A673 (cell line): ENCODE measurements at places on chromosomes 12 and 14. TPM values are rescaled to one million over a fixed set of nuclear protein-coding genes. Genes with fewer than 3 reads are reported as not detected.

DNA sequence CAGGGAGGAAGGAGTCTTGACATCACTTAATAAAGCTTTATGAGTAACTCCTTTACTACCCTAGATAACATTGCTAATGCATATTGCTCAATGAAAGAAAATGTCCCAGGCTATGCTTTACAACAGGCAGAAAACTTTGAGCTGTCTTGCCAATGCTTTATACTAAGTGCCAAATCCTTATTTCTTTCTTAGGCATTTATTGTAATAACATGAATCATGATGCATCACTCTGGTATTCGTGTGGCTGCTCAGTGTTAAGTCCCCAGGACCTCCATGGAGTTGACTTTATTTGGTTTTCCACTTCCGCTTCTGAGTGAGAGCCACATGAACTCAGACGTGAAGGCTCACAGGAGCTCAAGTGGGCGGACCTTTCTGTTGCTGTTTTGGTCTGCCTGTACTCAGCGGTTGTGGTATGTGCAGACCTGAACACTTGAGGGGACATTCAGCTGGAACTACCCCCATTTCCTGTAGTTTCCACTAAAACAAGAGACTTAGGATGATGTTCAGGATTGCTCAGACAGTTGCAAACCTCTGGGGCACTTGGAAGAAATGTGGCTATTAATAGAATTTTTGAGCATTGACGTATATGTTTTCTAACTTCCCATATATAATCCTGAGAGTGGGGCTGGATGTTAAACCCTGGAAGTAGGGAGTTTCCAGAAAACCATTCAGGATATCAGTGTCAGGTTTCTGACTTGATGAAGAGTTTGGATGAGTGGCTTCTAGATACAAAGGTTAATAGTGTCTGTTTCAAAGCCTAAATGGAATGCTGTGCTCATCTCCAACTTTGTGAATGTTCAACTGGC is 258.6 kb downstream of the MSRB3 start:
- DNase-seq: peak; percentile 88

DNA sequence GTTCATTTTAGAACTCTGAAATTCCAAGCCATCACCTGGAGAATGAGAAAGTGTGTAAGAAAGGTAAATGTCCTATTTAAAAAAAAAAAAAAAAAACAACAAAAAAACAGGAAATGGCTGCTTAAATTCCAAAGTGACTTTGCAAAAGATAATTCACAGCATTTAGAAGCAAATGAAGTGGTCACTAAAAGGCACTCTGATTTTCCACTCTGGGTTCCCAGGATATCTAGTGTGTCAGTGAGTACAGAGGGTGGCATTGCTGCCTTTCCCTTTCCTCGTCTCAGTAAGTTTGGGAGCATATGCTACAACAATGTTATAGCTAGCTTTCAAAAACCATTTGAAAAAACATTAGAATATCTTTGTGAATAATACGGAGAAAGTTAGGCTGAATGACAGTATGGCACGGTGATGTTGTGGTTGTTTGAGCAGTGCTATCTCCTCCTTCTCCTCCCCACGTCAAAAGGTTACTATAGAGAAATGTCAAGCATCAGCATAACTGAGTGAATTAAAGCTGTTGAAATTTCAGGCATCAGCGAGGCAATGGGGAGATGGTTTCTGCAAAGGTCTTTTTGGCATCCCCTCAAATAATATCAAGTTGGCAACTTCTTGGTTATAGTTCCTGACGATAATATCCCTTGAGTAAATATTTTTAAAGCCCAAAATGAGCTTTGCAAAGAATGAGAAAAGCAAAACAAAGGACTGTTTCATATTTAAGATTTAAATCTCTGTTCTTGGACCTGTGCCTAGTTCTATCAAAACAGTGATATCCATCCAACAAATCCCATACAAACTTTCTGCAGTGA is 164.5 kb upstream of the E2F7 start:
- peak; percentile 35 for DNase-seq

GRCh38 chr14:67735336-67736147 is 33.9 kb downstream of the RDH12 start:
- no peak for DNase-seq

DNA sequence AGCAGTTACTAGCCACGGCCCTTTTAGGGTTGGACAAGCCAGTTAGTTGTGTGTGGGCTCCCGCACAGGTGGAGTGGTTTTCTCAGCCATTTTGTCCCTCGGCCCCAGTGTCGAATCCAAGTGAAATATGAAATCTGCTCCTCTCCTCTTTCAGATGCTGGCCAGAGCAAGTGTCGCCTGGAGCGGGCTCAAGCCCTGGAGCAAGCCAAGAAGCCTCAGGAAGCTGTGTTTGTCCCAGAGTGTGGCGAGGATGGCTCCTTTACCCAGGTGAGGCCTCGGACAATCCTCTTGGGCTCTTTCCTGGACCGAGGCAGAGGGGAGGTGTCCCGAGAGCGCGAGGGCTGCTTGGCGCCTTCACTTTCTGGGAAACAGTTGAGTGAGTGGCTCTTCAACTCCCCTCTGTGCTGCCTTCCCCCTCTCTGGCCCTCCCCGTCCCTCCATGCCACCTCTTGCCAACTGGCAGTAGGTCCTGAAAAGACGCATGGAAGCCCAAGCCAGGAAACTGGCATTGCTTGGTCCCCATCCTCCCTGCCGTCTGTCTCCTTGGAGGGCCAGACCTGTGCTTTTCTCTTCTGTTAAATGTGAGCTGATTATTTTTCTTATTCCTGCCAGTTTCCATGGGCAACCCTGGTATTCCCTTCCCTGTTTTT is 74.2 kb downstream of the SMOC1 start:
- no peak for DNase-seq

- no peak for DNase-seq
Observed at GRCh38 chr14:77318006-77318553, 2.6 kb downstream of the POMT2 start.

- no peak for DNase-seq
Observed at GRCh38 chr12:113727651-113728061, 238.5 kb downstream of the RBM19 start.

GRCh38 chr12:66633676-66634075 is 45.2 kb downstream of the GRIP1 start:
- DNase-seq: no peak

DNA sequence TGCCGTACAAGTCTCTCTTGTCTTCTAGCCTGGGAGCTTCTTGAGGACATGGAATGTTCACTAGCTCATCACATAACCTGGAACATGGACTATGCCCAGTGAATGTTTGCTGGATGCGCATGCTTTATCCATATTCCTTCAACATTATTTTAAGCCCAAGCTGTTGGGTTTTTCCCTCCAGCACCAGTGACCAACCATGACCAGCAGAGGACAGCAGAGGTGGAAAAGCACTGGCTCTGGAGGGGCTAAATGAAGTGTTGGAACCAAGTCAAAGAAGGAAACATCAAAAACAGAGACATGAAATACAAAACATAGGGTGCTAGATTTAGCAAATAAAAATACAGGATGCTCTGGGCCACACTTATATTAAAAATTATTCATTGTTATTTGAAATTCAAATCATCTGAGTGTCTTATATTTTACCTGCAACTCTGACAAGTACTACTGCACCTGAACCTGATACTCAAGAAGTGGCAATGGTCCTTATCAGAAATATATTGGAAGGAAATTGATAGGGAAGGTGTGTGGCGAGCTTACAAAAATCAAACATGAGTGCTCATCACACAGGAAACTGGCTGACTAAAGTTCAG is 23.1 kb upstream of the HELB start:
- DNase-seq: peak; percentile 49

DNA sequence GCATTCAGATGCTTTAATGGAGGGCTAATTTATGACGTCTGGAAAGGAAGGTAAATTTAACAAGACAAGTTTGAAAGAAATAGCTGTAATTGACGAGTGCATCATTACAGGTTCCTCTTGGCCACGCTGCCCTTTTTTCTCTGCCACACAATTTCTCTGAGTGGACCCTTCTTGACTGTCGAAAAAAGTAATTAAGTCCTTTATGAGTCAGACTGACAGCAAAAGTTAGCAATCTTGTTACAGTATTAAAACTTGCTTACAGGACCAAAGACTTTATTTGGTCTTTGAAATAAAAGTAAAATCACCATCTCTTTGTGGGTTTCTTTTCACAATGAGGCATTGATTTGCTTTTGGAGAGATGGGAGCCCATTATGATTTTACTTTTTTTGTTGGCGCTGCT is 42.6 kb downstream of the SAMD4A start:
- no peak for DNase-seq

- DNase-seq: peak; percentile 87
Observed at GRCh38 chr14:42224053-42224888, 617.6 kb downstream of the LRFN5 start.

GRCh38 chr14:95440496-95440895 is 76.0 kb downstream of the SYNE3 start:
- DNase-seq: no peak

- no peak for DNase-seq
Observed at GRCh38 chr12:113645603-113646002, 173.9 kb upstream of the LHX5 start.

DNA sequence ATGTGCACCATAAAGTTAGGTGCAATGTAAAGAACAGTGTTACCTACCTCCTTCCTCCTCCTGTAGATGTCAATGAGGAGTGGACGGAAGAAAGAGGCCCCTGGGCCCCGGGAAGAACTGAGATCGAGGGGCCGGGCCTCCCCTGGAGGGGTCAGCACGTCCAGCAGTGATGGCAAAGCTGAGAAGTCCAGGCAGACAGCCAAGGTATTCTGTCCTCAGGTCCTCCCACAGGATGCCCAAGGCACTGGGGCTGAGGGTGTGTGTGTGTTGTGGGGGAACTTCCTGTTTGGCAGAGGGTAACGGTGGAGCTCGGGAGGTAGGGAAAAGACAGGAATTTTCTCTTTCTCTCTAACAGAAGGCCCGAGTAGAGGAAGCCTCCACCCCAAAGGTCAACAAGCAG is 6.4 kb downstream of the ATN1 start:
- DNase-seq: no peak

DNA sequence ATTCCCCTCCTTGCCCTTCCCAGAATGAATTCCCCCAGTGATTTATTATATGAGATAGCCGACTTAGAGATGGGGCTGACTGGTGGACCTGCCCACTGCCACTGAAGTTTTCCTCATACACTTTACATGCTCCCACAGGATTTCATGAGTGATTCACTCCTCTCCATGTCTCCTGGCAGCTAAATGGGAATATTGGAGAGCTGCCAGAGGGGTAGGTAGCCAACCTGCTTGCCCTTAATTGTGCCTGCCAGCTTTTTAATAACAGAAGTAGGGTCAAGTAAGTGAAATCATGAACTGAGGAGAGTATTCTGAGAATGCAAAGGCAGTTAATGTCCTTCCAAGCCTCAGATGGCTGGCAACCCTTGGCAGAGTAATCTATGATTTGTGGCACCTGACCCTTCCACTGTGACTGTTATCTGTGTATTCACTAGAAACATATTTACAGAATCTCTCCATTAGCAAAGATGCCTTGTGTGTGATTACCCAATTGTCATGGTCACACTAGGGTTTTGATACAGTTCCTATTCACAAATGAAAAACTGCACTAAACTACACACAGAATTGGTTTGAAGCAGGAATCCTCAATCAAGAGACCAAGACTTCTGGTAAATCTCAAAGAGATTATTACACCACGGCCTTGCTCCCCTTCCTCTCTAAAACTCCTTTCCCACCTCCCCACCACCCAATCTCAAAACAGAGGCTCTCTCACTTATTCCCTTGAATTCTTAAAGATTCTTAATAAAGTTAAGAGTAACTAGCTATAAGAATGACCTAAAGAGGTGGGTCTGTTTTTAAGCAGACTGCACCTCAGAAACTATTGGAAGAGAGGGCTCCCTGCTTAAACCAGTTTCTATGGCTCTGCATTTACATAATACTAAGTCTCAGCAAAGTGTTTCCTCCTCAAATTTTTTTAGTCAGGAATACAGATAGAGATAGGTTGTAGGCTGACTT is 17.2 kb downstream of the NKX2-1 start:
- DNase-seq: no peak

DNA sequence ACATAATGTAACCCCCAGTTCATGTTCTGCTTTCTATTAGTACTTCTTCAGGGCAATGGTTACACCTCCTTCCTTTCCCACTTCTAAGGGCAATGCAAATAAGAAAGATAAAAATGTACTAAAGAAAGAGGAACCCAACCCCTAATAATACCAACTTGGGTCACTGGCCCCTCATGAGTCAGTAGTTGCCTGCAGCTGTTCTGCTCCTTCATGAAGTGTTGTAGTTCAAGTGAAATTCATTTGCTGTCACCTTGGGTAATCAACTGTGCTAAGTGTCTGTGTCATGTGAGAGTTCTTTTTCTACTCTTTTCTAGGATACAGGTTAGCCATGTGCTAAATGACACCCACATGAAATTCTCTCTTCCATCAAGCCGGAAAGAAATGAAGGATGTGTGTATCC is 91.8 kb downstream of the PLXNC1 start:
- no peak for DNase-seq

DNA sequence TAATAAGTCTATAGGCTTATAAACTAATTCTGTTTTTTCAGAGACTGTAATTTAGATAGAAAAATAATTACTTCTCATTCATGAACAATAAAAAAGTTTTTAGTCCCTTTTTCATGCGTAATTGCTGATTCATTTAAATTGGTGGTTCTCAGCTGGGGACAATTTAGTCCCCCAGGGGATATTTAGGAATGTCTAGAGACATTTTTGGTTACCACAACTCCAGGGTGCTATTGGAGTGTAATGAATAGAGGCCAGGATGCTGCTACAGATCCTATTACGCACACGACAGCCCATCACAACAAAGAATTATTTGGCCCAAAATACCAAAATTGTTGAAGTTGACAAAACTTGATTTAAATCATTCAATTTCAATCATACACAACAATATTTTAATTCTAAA is 22.8 kb upstream of the VCPKMT start:
- DNase-seq: peak; percentile 75

DNA sequence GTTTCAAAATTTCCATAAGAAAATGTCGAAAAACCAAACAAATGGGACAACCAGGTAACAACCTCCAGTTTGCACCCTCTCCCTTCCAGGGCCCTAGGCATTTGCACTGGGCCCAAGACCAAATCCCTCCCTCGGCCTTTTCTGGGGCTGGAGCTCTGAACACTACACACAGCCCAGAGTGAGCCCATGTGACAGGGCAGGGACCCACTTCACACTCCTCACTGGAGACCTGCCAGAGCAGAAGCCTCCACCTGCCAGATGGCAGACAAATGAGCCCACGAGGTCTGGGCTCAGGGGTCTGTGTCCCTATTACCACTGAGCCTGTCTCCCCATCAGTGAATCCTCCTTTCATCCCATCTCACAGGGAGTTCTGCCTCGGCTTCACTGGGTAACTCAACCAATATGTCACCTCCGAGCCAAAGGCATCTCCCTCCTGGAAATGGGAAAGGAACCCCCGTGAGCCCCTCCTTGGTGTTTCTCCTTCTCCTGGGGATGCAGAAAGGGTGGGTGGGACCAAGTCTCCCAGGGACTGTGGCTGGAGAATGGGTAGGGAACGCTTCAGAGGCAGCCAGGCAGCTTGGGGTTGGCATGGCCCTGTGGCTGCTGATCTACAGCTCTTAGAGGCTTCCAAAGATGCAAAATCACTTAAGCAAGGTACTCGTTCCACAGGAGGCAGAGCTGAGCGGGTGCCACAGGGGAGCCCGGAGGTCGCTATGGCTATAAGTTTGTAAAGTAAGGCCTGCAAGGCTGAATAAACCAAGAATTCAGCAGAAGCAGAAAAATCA is 10.6 kb downstream of the VWF start:
- DNase-seq: no peak

- DNase-seq: peak; percentile 71
Observed at GRCh38 chr14:24436355-24437019, 6.1 kb downstream of the SDR39U1 start.

The BCL2L14 gene
- not detected in 2 replicates for total RNA-seq

The PLXNC1 gene
- 0.30 and 0.76 TPM in 2 replicates for total RNA-seq

The FLVCR2 gene
- 0.22 and 3.5 TPM in 2 replicates for total RNA-seq

The CLEC1A gene
- not detected in 2 replicates for total RNA-seq

The SYNDIG1L gene
- not detected in 2 replicates for total RNA-seq

The EIF2B1 gene
- 62.0 and 68.3 TPM in 2 replicates for total RNA-seq

The ATN1 gene
- total RNA-seq: 139 and 144 TPM in 2 replicates

The EFS gene
- 55.9 and 60.9 TPM in 2 replicates for total RNA-seq

The DAO gene
- not detected in 2 replicates for total RNA-seq

The HCAR1 gene
- 1.9 and 2.0 TPM in 2 replicates for total RNA-seq
